ENCODE measurements at places on chromosomes 7 and 10. TPM values are rescaled to one million over a fixed set of nuclear protein-coding genes. Genes with fewer than 3 reads are reported as not detected.
A peak's percentile ranks its signal among the peaks of the same experiment; 100 is the strongest.

GRCh38 chr10:126609566-126609965, 60.9 kb downstream of the C10orf90 start:
- no peak for DNase-seq
- no peak overlapping the region for H3K27ac ChIP-seq
- H3K4me1 ChIP-seq: no peaks in the 10 kb centered on the region

DNA sequence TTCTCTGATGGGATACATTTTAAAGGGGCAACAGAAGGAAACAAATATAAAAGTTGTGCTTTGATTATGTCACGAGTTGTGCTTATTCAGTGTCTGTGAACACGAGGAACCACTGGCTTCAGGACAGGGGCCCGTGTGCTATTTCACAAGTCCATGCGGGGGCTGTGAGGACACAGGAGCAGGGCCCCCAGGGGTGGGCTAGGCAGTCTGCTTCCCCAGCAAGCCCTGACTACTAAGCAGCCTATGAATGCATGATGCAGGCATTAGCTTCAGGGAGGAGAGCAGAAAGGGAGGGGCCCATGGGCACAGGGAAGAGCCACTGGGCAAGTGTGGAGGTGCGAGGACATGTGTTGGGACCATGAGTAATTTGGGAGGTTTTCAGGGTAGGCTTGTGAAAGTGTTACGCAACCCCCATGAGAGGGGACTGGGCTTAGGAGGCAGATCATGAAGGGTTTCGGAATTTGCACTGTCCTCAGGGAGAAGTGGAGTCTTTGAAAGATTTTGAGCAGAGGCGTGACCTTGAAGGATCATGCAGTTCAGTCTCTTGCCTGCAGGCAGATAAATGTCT, 424.9 kb downstream of the CALN1 start:
- H3K4me1 ChIP-seq: no peaks in the 10 kb centered on the region
- no peaks in the 10 kb centered on the region for H3K36me3 ChIP-seq
- no peak overlapping the region for H3K4me3 ChIP-seq
- H3K27ac ChIP-seq: no peak overlapping the region

DNA sequence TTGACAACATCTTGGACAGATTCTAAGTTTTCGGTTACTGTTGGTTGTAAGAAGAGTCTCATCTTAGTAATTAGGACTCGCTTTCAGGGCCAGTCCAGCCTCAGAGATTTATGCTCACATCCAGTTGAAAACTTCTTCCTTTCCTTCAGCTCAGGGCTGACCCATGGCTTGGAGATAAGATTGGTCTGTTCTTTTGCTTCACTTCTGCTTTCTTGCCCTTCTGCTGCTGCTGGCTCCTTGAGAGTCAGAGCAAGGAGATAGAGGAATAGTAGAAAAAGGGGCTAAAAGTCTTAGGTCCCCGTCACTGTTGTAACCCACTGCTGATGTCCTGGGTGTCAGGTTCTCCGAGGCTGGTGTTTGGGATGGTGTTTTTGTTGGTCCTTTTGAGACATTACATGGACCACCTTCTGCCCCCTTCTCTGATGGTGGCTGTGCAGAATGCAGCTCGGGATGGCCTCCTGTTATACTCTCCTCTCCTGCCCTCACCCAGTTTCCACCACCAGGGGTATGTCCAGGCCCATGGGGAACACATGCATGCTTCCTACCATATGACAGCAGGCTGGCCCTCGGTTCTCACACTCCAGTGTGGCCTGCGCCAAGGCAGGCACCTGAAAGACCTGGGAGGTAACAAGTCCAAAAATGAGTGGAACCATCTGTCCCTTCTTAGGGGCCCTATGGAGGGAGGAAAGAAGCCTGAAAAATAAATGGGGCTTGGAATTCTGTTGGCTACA, 67.8 kb upstream of the PCBD1 start:
- H3K27me3 ChIP-seq: peaks cover 2% of the 10 kb centered on the region
- no peaks in the 10 kb centered on the region for H3K36me3 ChIP-seq
- no peak for DNase-seq
- H3K4me1 ChIP-seq: no peaks in the 10 kb centered on the region
- H3K27ac ChIP-seq: no peak overlapping the region

- no peaks in the 10 kb centered on the region for H3K4me1 ChIP-seq
- H3K27ac ChIP-seq: no peak overlapping the region
- H3K4me3 ChIP-seq: no peak overlapping the region
- H3K27me3 ChIP-seq: no peaks in the 10 kb centered on the region
- DNase-seq: no peak
- no peaks in the 10 kb centered on the region for H3K36me3 ChIP-seq
These were observed 242.9 kb downstream of the PAXIP1 start for GRCh38 chr7:154759989-154760388.

GRCh38 chr7:139635526-139636302, 112.2 kb downstream of the CLEC2L start:
- peak overlapping the region; percentile 95 for H3K27ac ChIP-seq
- peaks cover 31% of the 10 kb centered on the region for H3K36me3 ChIP-seq
- peaks cover 41% of the 10 kb centered on the region for H3K4me1 ChIP-seq
- DNase-seq: peak; percentile 91
- no peaks in the 10 kb centered on the region for H3K27me3 ChIP-seq

GRCh38 chr7:897771-898376, 21.5 kb downstream of the GET4 start:
- H3K27ac ChIP-seq: no peak overlapping the region
- peaks cover 29% of the 10 kb centered on the region for H3K36me3 ChIP-seq
- no peak overlapping the region for H3K4me3 ChIP-seq
- no peaks in the 10 kb centered on the region for H3K27me3 ChIP-seq

- no peak overlapping the region for H3K4me3 ChIP-seq
- H3K36me3 ChIP-seq: no peaks in the 10 kb centered on the region
- no peaks in the 10 kb centered on the region for H3K4me1 ChIP-seq
These were observed 2.5 kb upstream of the LRIT2 start for GRCh38 chr10:84227810-84228209.

- no peak for DNase-seq
- no peaks in the 10 kb centered on the region for H3K27me3 ChIP-seq
- no peak overlapping the region for H3K27ac ChIP-seq
- H3K4me3 ChIP-seq: no peak overlapping the region
- H3K4me1 ChIP-seq: no peaks in the 10 kb centered on the region
These were observed 221.3 kb upstream of the ZMIZ1 start for GRCh38 chr10:78847485-78847884.

DNA sequence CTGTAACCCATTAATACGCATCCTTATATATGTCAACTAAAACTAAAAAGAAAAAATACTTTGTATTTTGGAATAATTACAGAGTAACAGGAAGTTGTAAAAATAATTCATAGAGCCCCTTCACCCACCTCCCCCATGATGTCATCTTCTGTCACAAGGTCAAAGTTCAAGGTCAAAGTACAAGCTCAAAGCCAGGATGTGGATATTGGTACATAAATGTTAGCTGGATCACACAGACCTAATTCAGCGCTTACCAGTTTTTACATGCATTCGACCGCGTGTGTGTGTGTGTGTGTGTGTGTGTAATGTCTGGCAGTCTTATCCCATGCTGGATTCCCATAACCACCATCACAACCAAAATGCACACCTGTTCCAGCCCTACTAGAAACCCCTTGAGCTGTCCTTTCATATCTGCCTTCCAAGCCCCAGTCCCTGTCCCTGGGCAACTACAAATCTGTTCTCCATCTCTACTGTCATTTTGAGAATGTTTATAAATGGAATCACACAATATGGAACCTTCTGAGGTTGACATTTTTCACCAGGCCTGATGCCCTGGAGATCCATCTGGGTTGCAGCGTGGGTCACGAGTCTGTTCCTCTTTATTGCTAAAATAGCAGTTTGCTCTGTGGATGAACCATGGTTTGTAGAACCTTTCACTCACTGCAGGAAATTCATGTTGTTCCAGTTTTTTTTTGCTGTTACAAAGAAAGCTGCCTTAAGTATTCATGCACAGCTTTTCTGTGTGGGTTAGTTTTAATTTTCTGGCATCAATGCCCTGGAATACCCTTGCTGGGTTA, 153.6 kb upstream of the PITRM1 start:
- no peaks in the 10 kb centered on the region for H3K4me1 ChIP-seq
- no peak overlapping the region for H3K4me3 ChIP-seq
- H3K27ac ChIP-seq: no peak overlapping the region
- H3K27me3 ChIP-seq: peaks cover 14% of the 10 kb centered on the region
- H3K36me3 ChIP-seq: no peaks in the 10 kb centered on the region

DNA sequence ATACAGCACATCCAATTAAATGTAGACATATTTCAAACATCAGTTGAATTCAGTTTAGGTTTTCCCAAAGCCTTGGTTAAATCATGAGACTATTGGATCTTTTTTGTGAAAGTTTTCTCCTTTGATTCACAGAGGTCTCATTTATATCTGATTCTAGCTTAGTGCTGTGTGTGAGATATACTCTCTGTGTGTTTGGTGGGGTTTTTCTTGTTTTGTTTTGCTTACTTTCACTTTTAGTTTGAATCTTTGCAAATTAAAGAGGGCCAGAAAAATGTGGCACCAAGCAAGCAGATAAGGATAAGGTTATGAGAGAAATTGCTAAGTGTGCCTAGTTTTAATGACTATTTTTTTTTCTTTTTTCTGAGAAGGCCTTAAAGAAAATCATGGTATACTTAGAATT, 12.6 kb upstream of the OR6B1 start:
- H3K27ac ChIP-seq: no peak overlapping the region
- DNase-seq: no peak
- peak overlapping the region; percentile 11 for H3K4me3 ChIP-seq

DNA sequence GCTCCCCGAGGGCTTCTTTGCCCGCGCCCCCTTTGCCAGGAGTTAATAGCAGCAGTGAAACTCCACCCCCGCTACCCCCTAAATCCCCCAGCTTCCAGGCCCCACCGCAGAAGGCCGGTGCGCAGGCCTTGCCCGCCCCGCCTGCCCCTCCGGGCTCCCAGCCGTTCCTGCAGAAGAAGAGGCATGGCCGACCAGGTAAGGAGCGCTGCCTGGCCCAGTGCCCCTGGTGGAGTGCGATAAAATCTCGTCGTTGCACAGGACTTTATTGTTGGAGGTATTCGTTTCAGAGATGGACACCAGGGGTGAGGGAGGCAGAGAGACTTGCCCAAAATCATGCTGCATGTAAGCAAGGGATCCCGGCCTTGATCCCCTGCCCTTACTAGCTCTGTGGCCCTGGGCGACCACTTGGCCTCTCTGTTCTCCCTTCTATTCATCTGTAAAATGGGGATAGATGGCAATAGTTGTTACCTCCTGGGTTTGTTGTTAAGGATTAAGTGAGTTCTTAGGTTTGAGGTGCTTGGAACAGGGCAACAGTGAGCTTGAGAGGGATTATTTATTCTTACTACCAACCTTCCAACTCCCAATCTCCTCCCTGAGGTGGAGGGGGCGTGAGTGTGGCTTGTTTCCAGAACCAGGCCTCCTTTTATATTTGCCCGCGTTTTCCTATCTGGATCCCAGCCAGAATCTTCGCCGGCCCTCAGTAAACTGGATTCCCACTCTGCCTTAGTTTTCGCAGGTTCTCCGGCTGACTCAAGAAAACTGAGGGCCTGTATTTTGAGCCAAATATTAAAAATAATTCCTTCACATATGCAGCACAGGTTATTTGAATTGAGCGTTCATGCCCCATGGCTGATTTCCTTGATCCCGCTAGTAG, 78.3 kb downstream of the WIPF3 start:
- peaks cover 15% of the 10 kb centered on the region for H3K27me3 ChIP-seq
- no peaks in the 10 kb centered on the region for H3K36me3 ChIP-seq
- no peak overlapping the region for H3K27ac ChIP-seq
- DNase-seq: no peak
- H3K4me3 ChIP-seq: no peak overlapping the region
- H3K4me1 ChIP-seq: no peaks in the 10 kb centered on the region

- peak overlapping the region; percentile 67 for H3K4me3 ChIP-seq
- peaks cover 21% of the 10 kb centered on the region for H3K27me3 ChIP-seq
- peak overlapping the region; percentile 18 for H3K27ac ChIP-seq
- peak; percentile 79 for DNase-seq
- H3K36me3 ChIP-seq: peaks cover 30% of the 10 kb centered on the region
These were observed 256.2 kb downstream of the ELFN1 start for GRCh38 chr7:1925973-1926907.

GRCh38 chr7:44380189-44380830, 54.9 kb upstream of the CAMK2B start:
- H3K27me3 ChIP-seq: no peaks in the 10 kb centered on the region
- H3K36me3 ChIP-seq: peaks cover 14% of the 10 kb centered on the region
- H3K4me1 ChIP-seq: peaks cover 2% of the 10 kb centered on the region

DNA sequence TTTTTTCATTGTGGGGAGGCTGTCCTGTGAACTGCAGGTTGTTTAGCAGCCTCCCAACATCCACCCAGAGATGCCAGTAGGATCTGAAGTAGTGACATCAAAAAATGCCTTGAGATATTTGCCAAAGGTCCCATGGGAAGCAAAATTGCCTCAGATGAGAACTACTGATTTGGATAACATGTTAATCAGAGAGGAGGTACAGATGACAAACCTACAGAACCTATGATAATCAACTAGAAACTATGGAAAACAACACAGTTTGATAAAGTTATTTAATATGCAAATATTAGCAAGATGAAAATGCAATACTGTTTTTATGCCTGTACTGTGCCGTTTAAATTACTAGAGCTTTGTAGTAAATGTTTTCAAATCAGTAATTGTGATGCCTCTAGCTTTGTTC, 90.9 kb upstream of the NOBOX start:
- no peak overlapping the region for H3K27ac ChIP-seq
- peaks cover 2% of the 10 kb centered on the region for H3K27me3 ChIP-seq
- DNase-seq: no peak
- no peaks in the 10 kb centered on the region for H3K36me3 ChIP-seq

DNA sequence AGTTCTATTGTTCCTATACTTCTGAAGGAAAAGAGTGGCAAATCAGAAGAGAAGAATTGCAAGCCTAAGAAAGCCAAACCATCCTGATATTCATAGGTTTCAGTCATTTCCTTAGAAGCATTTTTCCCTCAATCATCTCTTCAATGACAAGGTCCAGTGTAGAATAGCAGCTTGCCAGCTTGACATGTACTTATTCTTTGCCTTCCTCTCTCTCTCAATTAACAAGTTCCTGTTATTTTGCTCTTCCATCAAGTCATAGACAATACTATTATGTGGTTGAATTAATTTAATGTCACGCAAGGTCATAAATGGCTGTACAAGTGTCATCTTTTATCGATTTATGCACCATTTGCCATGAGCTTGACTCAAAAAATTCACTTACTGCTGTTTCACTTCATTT, 216.3 kb upstream of the MBL2 start:
- no peak overlapping the region for H3K4me3 ChIP-seq
- no peaks in the 10 kb centered on the region for H3K27me3 ChIP-seq
- no peak for DNase-seq
- H3K27ac ChIP-seq: no peak overlapping the region

- H3K4me3 ChIP-seq: peak overlapping the region; percentile 97
- H3K4me1 ChIP-seq: peaks cover 36% of the 10 kb centered on the region
- H3K27me3 ChIP-seq: no peaks in the 10 kb centered on the region
- H3K36me3 ChIP-seq: peaks cover 17% of the 10 kb centered on the region
These were observed 669 bp upstream of the AP5Z1 start for GRCh38 chr7:4774658-4775249.

DNA sequence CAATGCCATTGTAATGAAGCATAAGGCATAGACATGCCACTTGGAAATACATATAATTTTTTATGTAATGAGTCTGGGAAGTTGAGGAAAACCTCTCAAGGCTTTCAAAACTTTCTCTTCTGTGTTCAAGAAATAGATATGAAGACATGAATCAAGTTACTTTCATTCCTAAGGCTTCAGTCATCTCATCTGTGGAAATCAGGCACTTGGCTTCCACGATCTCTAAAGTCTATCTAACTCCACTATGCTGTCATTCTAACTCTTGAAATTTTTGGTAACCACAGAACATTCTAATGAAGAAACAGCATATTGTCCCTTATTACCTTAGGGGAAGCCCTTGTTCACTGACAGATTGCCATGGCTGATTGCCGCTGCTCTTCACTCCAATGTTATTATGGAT, 242.6 kb downstream of the CNTNAP2 start:
- H3K4me1 ChIP-seq: no peaks in the 10 kb centered on the region
- no peaks in the 10 kb centered on the region for H3K36me3 ChIP-seq
- DNase-seq: no peak
- no peak overlapping the region for H3K27ac ChIP-seq

The C10orf105 gene
- total RNA-seq: 0.33 TPM

The SLC39A12 gene
- not detected for total RNA-seq

The SPDYE11 gene
- not detected for total RNA-seq

Data from activated CD4-positive, alpha-beta T cell treated with anti-CD3 and anti-CD28 coated beads, Interleukin-2, amount 10 ng/mL, durations not matched to agents 24 days and 14 days (primary cell).